ENCODE measurements at places on chromosomes 2 and 18.

GRCh38 chr2:39913648-39914461, 134.8 kb upstream of the THUMPD2 start:
- peak; percentile 44 for DNase-seq

GRCh38 chr2:202965810-202966460, 48.7 kb upstream of the NBEAL1 start:
- no peak for DNase-seq

DNA sequence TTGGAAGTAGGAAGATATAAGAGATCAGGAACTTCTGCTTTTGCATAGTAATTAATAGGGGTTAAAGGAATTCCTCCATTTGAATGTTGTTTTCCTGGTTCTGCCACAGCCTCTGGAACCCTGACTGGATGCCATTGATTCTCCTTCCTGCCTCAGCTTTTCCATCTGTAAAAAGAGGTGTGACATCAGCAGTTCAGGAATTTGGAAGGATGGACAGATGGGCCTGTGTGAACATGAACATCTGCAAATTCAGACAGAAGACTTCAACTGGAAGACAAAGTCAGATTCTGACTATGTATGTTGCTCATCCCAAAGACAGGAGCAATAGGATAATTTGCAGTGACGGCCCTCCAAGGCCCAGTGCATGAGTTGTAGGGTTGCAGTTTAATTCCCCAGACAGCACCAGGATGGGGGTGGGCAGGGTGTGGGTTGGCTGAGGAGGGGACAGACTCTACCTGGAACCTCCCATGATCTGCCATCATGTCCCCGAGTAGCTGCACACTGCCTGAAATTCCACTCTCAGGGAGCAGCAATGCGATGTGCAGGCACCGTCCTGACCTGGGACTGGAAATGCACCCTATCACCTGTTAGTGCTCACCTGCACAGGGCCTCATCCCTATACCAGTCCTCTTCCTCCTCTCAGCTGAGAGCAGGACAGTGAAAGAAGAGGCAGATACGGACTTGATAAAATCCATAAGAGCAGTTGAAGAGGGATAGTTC, 98.9 kb upstream of the EPAS1 start:
- no peak for DNase-seq

- no peak for DNase-seq
These were observed 248.3 kb downstream of the TTC32 start for GRCh38 chr2:19653509-19653908.

GRCh38 chr2:5618271-5618670, 73.9 kb upstream of the SOX11 start:
- DNase-seq: no peak

DNA sequence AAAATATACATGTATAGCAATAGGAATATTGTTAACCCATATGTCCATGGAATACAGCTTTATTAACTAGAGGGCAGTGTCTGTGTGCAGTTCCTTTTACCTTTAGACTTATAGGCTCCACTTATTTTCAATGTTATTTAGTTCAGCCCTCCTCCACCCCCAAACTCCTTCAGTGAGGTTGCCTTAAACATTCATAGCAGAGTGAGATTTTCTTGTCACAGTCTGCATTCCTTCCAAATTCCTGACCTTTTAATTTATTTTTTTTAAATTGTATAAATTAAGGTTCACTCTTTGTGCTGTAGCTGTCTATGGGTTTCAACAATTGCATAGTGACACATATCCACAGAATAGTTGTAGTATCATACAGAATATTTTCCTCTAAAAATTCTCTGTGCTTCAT, 30.9 kb downstream of the TFPI start:
- DNase-seq: no peak

- no peak for DNase-seq
These were observed 172.5 kb downstream of the MAIP1 start for GRCh38 chr2:200127848-200128247.

DNA sequence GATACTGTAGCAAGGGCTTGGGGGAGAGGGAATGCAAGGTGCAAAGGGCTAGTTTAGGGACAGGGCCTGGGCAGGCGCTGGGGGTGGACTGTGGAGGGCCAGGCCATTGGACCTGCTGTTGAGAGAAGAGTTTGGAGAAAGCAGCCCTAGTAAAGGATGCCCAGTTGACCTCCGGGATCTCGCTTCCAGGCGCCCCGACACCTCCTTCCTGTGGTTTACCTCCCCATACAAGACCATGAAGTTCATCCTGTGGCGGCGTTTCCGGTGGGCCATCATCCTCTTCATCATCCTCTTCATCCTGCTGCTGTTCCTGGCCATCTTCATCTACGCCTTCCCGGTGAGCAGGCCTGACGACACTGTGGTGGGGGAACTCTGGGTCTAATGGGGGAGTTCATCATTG, 229.0 kb downstream of the DYSF start:
- no peak for DNase-seq

GRCh38 chr2:235541838-235542549, 48.2 kb downstream of the AGAP1 start:
- no peak for DNase-seq

- no peak for DNase-seq
These were observed 76.8 kb downstream of the ALPK2 start for GRCh38 chr18:58552057-58552461.

GRCh38 chr2:216283038-216283900, 89.0 kb downstream of the MARCHF4 start:
- DNase-seq: no peak

DNA sequence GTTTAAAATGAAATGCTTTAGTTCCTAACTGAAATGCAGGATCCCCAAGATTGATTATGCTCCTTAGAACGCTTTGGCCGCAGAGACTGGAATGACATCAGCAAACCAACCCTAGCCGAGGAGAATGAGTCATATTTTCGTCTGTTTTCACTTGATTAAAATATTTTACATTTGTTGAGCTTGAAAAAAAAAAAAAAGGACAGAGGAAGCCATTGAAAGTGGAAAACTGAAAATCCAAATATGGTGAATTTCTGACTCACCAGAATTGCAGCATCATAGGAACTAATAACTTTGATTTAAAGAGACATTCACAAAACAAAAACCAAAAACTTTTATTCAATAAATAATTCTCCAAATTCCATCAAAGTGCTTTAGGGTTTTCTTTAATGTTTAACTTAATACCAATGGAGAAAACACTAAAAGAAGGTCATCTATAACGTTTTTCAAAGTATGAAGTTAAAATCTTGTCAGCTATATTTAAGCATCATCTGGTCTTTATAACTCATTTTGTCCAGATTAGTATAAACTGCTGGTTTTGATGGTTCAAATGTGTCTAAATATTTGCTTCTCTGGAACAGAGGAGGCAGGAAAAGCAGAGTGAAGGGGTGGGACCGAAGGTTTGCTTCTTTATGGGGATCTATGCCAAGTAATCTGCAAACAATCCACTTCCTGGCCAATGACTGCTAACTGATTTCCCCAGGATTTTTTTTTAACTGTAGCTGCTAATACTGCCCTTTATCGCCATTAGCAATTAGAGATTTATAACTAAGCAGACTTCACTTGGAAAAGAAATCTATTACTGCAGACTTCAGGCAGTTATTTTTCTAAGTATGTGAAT, 30.9 kb upstream of the COL5A2 start:
- DNase-seq: no peak

GRCh38 chr2:234843411-234843810, 108.4 kb upstream of the SH3BP4 start:
- no peak for DNase-seq

- DNase-seq: no peak
These were observed 513.5 kb downstream of the CMPK2 start for GRCh38 chr2:6352247-6352646.

DNA sequence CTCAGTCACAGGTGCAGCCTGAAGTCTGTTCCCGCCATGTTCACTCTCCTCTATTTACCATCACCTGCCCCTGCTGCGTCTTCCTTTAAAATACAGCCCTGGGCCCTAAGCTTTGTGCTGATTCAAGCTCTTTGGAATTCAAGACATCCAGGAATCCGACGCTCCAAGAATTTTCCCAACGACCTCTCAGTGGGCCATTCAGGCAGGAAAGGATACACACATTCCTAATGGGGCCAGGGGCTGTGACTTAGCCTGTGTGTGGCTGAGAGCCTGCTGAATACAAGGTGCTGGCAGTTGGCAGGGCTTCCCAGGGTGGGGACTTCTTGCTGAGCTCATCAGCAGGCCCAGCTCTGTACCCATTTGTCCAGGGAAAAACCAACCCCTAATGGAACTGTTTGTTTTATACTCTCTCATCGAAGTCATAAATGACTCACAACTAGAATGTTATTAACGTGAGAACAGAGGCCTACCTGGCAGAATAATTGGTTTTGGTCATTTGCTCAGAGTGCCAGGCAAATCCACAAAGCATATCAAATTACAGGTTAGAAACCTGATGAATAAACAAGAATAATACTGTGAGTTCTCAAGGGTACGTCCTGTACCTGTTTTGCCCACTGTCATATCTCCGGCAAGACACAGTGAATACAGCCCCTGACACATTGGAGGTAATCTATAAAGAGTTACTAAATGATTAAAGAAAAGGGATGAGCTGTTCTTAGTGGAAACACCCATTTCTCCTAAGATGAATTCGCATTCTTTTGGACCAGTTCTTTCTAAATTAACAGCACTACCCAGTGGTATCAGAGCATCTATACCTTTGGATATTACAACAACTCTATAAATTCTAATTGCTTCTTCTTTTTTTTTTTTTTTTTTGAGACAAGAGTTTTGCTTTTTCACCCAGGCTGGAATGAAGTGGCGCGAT, 12.6 kb upstream of the KCMF1 start:
- DNase-seq: no peak

GRCh38 chr2:101415884-101416283, 28.6 kb upstream of the CREG2 start:
- DNase-seq: no peak

- no peak for DNase-seq
These were observed 41.8 kb downstream of the TTC32 start for GRCh38 chr2:19860022-19860421.

DNA sequence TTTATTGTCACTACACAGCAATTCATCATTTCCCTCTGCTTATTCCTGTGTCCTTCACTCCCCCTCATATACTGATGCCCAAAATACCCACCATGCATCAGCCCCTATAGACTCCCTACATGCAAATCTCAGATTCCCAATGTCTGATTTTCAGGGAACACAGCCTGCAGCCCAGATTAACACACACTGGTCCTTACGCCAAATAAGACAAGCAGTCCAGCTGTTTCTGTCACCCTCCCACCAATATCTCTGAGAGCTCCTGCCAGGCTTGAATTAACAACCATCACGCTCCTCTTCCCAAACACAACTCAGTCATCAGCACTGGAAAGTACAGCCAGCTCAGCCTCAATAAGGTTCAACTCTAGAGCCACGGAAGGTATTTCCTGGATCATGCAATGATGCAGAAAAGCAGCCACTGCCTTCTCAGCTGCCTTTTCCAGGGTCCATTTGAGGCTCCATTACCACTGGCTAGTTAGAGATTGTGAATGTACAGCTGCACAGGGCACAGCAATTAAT, 39.0 kb upstream of the SLC35F5 start:
- DNase-seq: no peak

DNA sequence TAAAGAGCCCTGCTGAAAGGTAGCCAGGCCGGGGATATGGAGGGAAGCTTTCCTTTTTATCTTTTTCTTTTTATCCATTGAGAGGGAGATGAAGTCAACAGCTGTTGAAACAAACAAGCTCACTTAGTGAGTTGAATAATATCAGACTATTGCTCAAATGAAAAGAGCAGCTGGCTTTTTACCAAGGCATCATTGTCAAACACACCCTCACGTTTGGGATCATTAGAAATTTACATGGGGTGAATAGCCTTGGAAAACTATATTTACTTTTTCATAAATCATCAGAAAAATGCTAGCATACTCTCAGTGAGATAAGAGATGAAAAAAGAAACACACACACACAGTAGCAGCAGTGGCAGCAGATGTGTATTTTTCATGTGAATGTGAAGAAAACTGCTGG, 71.5 kb upstream of the HNMT start:
- peak; percentile 22 for DNase-seq

- no peak for DNase-seq
These were observed 160.4 kb upstream of the CCDC195 start for GRCh38 chr2:224876522-224876921.

DNA sequence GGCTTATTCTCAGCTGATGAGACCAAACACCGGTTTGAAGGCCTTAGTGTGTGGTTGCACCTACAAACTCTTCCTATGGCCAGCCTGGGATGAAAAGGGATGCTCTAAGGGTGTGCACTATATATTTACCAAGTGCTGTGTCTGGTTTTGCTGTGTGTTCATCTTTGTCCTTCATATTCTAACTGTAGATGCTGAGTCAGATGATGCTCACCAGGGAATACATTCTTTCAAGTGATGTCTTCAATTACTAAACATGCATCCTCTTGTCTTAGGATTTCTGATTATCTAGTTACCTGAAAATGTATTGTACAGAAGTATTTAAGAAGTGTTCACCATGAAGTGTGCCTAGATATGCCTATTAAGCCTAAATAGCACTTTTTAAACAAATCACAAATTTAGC, 1111.6 kb upstream of the ZEB2 start:
- DNase-seq: no peak

- no peak for DNase-seq
These were observed 43.5 kb upstream of the TMEM131 start for GRCh38 chr2:98039085-98039756.

GRCh38 chr2:230797515-230798495, 66.9 kb upstream of the ITM2C start:
- no peak for DNase-seq

DNA sequence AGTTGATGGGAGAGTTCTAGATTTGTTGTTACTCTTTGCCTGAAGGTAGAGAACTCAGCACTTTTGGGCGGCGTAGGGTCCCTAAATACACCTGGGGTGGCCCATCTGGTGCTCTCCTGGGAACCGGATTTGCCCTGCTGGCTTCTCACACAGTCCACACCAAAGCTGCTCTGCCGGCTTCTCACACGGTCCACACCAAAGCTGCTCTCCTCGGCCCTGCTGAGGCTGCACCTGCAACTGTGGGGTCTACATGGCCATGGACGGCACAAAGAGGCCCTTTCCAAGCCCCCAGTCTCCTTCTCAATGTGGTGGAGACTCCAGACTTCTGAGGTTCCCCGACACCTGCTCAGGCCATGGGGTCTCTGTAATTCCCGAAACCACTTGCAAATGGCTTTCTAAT, 124.8 kb upstream of the GPC1 start:
- no peak for DNase-seq

DNA sequence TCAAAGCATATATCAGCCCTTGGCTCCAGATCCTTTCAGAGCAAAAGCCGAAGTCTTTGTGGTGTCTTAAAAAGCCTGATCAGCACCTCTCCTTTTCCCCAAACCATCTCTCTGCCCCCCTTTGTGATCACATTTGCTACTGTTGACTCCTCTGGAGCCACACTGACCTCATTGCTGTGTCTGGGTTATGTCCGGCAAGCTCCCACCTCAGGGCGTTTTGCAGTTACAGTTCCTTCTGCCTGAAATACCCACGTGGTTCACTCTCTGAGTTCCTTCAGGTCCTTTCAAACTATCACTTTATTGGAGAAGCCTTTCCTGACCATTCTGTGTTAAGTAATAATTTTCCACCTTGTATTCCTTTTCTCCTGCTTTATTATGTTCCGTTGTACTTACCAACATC, 11.8 kb downstream of the C2orf69 start:
- DNase-seq: no peak

DNA sequence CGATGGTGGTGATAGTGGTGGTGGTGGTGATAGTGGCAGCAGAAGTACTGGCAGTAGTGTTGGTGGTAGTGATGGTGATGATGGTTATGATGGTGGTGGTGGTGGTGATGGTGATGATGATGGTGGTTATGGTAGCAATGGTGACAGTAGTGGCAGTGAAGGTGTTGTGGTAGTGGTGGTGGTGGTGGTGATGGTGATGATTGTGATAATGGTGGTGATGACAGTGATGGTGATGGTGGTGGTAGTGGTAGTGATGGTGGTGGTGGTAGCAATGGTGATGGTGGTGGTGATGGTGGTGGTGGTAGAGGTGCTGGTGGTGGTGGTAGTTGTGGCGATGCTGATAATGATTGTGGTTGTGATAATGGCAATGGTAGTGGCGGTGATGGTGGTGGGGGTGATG, 126.5 kb downstream of the AFF3 start:
- DNase-seq: no peak
